ENCODE measurements at places on chromosomes 4 and X.

GRCh38 chr4:153222707-153223426, 18.6 kb downstream of the TRIM2 start:
- DNase-seq = peak; percentile 8

GRCh38 chr4:48484494-48485168, 1.5 kb downstream of the SLC10A4 start:
- no peak for DNase-seq

GRCh38 chrX:118271775-118272174, 74.1 kb upstream of the WDR44 start:
- no peak for DNase-seq

- DNase-seq = no peak
These were observed 38.0 kb upstream of the IL21 start for GRCh38 chr4:122658818-122659295.

DNA sequence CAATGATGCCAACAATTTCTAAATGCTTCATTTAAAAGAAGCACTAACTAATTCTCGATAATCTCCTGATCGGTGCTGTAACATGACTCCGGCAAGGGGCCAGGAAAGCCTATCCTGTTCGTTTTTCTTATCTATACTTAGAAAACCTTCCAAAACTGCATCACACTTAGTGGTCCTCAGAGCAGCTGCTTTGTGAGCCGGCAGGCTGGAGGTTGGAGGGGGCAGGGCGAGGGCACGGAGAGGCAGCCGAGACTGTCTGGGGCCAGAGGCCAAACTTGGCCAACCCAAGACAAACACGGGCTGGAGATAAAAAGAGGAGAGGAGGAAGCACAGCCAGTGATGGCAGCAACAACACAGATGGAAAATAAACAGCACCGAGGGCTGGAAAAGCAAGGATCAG, 455.7 kb downstream of the BCOR start:
- DNase-seq = no peak

DNA sequence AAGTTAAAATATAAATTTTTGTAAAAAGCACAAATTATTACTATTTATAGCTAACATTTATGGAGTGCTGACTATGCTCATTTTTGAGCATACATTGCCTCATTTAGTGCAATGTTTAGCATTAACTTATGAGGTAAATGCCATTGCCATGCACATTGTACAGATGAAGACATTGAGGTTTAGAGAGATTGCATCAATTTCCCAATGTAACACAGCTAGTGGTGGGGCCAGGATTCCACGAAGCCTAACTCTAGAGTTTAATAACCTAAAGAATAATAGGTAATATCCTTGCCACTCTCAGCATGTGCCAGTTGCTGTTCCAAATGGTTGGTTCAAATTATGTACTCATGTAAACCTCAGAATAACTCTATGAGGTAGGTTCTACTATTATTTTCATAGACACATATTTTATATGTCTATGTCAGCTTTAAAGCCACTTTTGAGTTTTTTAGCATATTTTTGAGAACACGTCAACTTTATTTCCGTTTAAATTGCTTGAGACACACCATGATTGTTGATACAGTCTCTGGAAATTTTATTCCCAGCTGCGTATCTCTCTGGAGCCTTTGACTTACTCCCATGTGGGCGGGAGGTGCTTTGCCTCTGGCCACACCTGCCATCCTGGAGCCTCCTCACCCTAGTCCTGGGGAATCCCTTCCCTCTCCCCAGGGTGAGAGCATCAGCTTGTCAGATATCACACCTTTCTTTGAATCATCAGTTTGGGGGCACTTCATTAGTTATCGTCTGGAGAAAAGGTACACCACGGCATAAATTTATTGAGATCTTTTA, 10.8 kb upstream of the ADH1A start:
- no peak for DNase-seq

DNA sequence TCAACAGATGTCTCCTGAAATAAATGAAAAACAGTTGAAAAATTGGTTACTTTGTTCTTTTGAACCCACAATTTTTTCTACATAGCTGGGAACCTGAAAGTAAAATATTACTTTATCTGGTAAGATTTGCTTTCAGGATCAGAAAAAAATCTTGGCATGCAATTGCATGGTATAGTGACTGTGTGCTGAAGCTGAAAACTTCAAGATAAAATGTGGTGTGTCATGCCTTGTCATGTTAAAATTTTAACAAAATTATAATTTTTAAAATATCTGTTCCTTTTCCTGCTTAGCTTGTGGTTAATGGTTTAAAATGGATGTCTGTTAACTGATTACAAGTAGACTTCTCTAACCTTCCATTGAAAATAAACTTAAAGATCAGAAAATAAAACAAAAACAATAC, 904.8 kb downstream of the PDHA2 start:
- no peak for DNase-seq

DNA sequence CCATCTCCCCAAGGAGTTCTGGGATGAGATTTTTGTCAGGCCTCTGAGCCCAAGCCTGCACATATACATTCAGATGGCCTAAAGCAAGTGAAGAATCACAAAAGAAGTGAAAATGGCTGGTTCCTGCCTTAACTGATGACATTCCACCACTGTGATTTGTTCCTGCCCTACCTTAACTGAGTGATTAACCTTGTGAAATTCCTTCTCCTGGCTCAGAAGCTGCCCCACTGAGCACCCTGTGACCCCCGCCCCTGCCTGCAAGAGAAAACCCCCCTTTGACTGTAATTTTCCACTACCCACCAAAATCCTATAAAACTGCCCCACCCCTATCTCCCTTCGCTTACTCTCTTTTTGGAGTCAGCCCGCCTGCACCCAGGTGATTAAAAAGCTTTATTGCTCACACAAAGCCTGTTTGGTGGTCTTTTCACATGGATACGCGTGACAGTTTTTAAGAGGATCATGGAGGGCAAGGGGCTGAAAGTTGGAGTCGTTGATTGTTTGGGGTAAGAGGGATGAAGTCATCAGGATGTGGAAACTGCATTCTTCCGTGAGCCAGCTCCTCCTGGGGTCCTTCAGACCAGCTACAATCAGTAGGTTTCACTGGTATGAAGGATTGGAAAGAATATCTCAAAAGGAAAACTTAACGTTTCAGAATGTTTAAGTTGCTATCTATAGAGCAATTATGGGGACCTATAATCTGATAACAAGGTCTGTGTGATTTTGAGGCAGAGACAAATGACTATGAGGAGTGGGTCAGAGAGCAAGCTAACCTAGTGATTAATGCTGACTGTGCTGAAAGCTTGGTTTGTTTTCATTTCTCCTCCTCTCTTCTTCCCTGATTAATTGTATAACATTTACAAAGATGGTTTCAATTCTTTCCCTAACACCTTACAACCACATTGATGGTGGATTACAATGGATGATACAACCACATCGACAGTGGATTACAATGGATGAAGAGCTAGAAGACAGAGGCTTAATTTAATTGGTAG, 28.6 kb upstream of the MAGEA11 start:
- no peak for DNase-seq

DNA sequence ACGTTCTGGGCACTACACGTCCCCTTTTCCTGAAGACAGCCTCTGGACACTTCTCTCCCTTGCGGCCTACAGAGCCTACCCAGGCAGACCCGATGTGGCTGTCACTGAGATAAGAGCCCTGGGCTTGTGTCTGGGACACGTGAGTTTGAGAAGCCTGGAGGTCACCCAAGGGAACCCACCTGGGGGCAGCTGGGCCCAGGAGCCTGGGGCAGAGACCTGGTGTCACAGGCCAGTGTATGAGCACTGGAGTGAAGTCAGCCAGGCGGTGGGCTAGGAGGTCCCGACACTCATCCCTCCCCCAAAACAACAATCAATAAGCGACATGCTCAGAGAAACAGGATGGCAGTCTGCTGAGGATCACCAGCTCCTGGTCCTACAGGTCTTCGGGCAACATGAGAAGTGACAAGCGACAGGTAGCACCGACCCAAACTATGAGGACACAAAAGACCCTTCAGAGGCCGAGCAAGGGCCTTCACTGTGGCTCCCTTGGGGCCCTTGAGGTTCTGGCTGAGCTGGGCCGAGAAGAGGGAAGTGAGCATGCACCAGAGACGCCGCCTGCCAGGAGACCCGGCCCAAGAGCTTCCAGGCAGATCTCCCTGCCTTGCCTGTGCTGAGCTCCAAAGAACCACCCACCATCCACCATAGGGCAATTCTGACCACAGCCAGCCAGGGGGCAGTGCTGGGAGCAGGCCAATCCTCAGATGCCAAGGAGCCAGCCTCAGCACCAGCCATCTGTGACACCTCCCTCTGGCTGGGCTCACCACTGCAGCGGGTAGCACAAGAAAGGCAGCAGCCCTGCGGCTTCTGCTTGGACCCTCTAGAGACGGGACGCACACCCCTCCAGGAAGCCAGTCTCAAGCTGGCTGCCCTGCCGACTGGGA, 11.0 kb upstream of the DUSP9 start:
- DNase-seq = peak; percentile 14

DNA sequence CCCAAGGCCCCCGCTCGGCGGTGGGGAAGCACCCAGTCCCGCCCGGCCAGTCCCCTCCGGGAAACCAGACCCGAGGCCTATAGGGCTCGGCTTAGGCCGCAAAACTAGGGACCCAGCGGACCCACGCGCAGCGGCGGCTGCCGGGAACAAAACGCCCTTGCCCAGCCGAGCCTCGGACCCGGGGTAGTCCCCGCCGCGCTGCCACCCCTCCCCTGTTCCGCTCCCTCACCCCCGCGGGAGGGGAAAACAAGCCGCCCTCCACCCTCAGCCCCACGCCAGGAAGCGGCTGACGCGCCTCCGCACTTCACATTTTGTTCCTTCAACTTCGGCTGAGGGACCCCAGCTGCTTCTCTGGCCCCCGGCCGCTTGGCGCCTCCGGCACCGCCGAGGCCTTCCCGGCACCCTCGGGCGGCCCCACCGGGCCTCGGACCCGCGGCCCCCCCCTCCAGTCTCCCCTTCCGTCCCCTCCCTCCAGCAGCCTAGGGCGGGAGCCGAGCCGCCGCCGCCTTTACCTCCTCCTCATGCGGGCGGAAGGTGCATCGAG, 694 bp downstream of the PDS5A start:
- DNase-seq = no peak

DNA sequence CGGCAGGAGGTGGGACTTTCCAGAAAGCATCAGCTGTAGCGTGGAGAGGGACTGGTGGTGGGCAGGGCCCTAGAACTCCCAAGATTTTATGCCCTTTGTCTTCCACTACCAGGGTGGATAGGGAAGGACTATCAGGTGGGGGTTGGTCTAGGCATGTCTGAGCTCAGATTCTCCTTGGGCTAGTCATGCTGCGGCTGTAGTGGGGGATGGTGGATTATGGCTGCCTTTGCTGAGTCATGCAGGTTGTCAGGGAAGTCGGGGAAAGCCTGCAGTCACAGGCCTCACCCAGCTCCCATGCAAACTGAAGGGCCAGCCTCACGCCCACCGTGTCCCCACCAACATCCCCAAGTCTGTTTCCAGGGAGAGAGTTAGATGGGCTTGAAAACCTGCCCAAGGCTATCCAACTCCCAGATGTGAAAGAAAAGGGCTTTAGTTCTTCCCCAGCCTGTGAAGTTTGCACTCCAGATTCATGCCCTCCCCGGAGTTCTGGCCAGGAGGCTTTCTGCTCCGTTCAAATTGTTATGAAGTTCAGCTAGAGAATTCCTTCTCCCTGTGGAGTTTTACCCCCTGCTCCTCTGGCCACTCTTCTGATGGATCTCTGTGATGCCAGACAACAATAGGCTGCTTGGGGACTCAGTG, 13.4 kb upstream of the MEPE start:
- no peak for DNase-seq

DNA sequence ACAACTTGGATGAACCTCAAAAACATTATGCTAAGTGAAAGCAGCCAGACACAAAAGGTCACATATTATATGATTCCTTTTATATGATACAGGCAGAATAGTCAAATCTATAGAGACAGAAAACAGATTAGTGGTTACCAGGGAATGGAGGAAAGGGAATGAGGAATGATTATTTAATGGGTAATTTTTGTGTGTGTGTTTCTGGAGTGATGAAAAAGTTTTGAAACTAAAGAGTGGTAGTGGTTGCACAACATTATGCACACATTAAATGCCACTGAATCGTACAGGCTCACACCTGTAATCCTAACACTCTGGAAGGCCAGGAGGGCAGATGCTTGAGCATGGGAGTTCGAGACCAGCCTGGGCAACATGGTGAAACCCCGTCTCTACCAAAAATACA, 19.6 kb upstream of the SOD3 start:
- no peak for DNase-seq

DNA sequence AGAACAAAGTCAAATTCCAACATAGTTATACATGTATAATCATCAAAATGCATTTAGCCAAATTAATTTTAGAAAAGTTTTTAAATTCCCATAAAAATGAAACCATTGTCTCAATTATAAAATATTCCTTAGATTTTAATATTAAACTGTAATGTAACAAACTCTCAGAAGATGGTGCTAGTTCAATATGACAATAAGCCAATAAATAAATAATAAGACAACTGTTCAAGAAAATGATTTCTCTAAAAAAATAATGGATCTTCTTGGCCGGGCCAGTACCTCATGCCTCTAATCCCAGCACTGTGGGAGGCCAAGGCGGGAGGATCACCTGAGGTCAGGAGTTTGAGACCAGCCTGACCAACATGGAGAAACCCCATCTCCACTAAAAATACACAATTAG, 80.3 kb downstream of the RAB28 start:
- DNase-seq = no peak

DNA sequence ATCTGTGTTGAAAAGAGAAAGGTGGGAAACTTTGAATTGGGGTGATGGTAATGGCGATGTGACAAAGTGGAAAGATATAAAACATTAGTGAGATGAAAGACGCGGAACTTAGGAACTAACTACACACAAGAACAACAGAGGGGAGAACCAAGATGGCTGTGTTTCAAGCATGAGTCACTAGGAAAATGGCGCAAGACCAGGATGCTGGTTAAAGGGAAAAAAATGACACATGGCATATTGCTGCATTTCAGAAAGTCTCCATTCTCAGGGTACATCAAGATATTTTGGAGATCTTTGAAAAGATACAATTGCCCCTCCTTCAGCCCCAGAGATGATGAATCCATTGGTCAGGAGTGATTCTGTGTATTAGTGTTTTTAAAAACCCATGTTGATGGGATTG, 164.4 kb downstream of the FBXO8 start:
- no peak for DNase-seq

- DNase-seq = no peak
These were observed 17.1 kb downstream of the HERC3 start for GRCh38 chr4:88609387-88609786.

DNA sequence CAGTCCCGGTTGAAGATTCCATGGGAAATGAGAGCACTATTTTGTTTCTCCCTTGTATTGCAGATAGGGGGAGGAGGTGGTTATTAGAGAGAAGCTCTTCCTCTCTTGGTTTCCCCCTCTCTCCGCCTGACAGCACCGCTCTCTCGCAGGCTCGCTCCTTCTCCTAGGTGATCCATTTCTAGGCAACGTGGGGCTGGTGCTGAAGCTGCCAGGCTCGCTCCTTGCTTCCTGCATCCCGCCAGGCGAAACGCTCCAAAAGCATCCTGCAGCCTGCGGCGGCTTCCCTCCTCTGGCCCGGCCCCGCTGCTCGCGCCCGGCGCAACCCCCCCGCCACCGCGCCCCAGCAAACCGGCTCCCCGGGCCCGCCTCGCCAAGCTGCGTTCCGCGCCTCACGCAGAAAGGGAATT, at the start of gene GRID2:
Gene GRID2 (plus strand): TSS at position 346 of the 407 bp plus-strand sequence.
- no peak for DNase-seq

- no peak for DNase-seq
These were observed 787.9 kb upstream of the GALNTL6 start for GRCh38 chr4:171025343-171025742.

- no peak for DNase-seq
These were observed 239.0 kb downstream of the SLITRK2 start for GRCh38 chrX:146056511-146057081.
